ENCODE measurements at places on chromosomes 5 and 9.

- no peak for DNase-seq
These were observed 490.7 kb upstream of the PTPRD start for GRCh38 chr9:11103525-11103924.

DNA sequence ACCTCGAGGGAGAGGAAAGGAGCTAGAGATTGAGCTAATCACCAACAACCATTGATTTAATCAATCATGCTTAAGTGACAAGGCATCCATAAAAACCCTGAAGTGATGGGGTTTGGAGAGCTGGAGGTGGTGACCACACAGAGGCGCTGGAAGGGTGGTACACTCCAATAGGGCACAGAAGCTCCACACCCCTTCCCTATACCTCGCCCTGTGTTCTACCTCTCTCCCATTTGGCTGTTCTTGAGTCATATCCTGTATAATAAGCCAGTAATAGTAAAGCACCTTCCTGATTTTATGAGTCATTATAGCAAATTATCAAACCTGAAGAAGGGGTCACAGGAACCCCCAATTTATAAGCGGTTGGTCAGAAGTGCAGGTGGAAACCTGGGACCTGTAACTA lies 18.3 kb downstream of the ACTL7B start:
- DNase-seq = no peak

DNA sequence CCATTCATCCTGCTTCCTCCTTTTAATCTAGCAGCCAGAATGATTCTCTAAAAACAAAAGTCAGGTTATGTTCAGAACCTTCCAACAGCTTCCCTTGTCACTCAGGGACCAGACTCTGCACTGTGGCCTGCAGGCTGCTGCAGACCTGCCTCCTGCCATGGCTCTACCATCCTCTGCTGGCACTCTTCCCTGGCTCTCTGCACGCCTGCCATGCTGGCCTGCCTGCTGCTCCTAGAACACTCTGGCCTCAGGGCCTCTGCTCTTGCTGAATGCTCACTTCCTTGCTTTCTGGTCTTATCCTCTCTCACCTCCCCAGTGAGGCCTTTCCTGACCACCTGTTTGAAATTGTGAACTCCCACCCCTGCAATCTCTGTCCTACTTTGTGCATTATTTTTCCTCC lies 149.4 kb downstream of the CD180 start:
- DNase-seq = no peak

DNA sequence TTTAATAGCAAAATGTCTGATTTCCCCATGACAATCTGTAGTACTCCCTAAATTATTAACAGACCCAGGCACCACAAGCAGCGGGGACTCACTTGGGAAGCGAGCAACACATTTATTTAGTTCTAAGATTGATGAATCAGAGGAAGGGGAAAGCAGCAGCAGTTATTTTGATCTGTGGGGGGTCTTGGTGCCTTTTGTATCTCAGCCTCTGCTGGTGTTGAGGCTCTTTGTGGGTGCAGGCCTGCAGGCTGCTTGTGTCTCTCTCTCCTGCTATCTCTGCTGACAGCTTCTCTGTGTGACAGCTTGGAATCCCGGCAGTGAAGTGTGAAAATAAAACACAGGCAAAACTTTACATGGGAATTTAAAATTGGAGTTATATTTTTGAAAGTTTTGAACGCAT lies 878.2 kb upstream of the DMAC1 start:
- no peak for DNase-seq

DNA sequence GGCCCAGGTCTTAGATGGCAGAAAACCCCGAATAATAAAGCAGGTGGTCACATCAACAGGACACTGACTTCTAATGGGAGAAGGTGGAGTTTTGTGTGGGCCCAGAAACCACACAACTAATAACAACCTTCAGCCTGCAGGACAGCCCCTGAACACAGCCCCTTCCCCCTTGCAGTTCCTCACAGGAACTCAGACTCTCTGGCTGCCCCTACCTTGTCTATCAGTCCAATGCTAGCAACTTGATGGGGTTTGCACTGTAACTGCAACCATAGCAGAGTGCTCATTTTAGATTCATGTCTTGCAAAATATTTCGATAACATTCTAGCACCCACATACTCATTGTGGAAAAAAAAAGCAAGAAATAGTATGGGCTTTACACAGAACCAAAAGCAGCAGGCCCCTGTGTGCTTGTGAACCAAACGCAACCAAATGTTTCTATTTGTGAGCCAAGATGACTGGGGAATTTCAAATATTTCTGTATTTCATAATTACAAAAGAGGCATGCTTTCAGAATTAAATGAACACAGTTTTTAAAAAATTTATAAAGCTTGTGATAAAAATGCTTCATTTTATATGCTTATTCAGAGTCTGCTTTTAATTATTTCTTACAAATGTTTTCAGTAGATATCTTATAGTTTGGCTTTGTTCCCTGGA lies 62.7 kb upstream of the PDE4D start:
- no peak for DNase-seq

DNA sequence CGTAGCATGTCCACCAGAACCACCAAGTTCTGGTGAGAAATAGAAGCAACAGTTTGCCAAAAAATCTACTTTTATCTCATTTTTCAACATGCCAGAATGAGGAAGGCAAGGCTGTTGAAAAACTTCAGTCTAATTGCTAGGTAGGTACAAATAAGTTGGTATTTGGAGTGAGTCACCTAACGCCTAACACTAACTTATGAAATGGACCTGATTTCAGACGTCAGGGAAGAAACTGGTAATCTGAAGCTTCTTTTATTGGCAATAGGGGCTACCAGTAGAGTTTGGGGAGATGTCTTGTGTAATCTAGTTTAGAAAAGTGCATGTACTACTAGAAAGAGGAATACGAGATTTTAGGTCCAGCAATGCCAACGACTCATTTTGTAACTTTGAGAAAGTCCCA lies 4.4 kb upstream of the PDE6A start:
- no peak for DNase-seq

DNA sequence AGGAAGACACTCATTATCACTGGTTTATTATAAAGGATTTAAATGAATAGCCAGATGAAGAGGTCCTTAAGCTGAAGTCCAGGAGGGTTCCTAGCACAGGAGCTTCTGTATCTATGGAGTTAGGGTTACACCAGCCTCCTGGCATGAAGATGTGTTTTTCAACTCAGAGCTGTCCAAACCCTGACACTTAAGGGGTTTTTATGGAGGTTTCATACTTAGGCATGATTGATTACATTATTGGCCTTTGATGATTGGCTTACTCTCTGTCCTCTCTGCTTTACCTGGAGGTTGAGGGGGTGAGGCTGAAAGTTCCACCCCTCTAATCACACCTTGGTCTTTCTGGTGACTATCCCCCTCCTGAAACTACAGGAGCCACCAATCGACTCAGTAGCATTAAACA lies 84.9 kb upstream of the ZNF169 start:
- no peak for DNase-seq
